ENCODE measurements at places on chromosomes 2 and 18. TPM values are rescaled to one million over a fixed set of nuclear protein-coding genes. Genes with fewer than 3 reads are reported as not detected.

The SMYD1 gene
- not detected for total RNA-seq

The GPR45 gene
- total RNA-seq, result not detected

- DNase-seq, result no peak
Measured at GRCh38 chr2:73111073-73112025, 1.4 kb downstream of the RAB11FIP5 start.

DNA sequence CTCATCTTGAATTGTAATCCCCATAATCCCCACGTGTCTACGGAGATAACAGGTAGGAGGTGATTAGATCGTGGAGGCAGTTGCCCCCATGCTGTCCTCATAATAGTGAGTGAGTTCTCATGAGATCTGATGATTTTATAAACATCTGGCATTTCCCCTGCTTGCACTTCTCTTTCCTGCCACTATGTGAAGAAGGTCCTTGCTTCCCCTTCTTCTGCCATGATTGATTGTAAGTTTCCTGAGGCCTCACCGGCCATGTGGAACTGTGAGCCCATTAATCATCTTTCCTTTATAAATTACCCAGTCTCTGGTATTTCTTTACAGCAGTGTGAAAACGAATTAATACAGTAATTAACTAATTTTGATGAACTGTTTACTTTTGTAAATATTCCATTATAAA, 582.5 kb downstream of the TSN start:
- no peak for DNase-seq

DNA sequence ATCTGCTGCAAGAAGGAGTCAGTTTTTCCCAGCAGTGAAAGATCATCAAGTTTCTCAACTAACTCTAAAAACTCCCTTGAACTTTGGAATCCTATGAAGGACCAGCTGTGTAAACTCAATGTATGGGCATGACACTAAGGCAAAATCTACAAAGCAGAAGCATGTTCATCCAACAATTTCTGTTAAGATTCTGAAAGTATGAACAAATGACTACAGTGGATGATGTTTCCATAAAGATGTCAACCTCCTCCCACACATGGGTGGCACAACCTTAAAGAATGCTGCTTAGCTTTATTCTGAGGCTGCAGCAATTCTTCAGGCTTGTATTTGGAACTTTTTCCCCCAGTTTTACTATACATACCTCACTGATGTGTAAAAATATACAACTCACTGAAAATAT, 47.2 kb downstream of the WDR33 start:
- DNase-seq, result no peak

DNA sequence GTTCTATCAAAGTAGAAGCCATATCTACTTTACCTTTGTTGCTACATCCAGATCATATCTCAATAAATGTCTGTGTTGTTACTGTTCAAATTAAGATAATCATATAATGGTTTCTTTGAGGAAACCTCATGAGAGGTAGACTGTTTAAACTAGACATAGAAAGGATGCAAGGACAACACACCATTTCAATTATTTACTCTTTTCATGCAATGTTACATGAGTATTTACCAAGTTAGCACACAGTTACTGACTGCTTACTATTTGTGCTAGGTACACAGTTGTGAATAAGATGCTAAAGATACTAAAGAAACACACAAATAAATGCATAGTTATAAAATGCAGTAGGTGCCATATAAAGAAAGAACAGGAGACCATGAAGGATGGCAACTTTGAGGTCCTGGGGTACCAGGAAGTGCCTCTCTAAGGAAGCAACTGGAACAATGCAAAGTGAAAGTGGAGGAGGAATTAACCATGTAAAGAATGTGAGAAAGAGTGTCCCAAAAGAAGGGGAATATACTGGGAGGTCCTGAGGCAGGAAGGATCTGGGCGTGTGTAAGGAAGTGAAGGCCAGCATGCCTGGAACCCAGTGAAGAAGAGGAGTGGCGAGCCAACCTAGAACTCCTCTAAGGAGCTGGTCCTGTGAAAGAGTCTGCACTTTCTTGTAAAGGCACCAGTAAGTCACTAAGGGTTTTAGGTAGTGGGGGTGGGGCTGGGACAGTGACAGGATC, 39.4 kb downstream of the RBMS1 start:
- DNase-seq, result no peak

DNA sequence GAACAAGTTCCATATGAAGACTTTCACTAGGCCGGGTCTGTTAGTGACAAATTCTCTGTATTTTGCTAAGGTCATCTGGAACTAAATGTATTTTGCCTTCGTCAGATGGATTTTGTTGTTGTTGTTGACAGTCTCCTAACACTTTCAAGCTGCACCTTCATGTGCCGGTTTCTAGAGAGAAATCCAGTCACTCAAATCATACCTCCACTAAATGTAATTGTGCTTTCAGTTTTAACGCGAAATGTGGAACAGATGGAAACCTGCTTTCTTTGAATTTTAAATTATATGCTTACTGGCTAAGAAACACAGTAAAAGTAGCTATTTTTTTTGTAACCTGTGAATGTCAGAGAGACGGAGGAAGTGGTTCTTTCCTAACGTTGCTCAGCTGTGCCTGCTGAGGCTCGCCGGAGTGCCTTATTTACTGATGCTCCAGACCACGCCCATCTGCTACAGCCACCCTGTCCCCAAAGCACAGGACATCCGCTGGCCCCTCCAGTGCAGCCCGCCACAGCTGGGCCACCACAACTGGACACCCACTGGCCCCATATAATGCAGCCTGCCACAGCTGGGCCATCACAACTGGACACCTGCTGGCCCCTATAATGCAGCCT, 134.7 kb downstream of the PXDN start:
- no peak for DNase-seq
